NT2/D1 (cell line): ENCODE measurements at places on chromosomes 1 and 21.

DNA sequence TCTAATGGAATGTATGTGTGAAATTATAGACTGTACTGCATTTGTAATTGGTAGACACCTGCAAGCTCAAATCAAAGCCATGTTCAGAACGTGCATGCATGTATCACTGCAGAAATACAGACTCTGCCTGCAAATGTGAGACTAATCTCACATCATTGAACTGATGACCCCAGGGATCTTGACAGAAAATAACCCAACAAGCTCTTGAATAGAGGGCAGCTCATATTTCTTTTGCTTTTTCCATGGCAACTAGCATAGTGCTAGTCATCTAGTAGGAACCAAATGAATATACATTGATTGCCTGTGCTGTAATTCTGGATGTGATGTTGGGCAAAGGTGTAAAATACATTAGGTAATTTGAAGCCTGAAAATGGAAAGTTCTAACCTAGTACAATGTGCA is 62.4 kb downstream of the PTPRC start:
- DNase-seq: no peak

DNA sequence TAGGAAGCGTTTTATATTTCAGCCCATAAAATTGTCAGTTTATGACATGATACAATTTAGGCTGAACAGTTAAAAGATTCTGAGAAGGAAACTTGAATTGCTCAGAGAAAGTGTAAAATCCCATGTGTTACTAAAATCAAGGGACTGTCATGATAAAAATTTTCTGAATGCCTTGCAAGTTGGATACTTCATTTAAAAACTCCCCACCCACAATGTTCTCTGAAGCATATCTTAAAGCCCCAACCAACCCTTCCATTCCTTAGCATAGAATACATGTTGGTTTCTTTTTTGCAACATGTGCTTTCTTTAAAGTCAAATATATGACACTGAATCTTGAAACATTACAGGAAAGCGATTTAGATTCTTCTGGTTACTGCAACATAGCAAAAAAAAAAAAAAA is 97.4 kb downstream of the MRPL39 start:
- no peak for DNase-seq

- DNase-seq: no peak
Measured at GRCh38 chr1:63821091-63822005, 47.5 kb downstream of the ROR1 start.

GRCh38 chr1:58966103-58966916 is 182.5 kb upstream of the JUN start:
- DNase-seq: no peak

GRCh38 chr1:159011751-159012150 is 2.0 kb downstream of the IFI16 start:
- DNase-seq: no peak

GRCh38 chr1:65011983-65012382 is 45.6 kb upstream of the JAK1 start:
- no peak for DNase-seq

DNA sequence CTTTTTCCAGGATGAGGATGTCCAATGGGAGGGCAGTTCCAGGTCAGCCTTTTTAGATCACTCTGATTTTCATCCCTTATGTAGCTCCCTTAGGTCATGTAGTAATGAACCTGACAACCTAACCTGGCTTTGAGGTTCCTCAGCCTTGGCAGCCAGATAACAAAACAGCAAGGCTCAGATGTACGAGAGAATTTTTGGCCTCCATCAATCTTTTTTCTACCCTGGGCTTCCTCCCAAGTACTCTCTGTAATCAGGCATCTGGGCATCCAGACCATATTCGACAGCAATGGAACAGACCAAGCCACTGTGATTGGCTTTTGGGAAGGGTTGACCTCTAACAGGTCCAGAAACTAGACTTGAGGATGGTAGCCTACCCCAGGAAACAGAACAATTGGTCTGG is 38.6 kb downstream of the KCNH1 start:
- no peak for DNase-seq

- no peak for DNase-seq
Measured at GRCh38 chr1:43769350-43769908, 62.1 kb downstream of the ST3GAL3 start.

- no peak for DNase-seq
Measured at GRCh38 chr1:105073660-105074059, 1324.0 kb downstream of the AMY1C start.

- DNase-seq: no peak
Measured at GRCh38 chr1:1089731-1090423, 15.8 kb upstream of the RNF223 start.

DNA sequence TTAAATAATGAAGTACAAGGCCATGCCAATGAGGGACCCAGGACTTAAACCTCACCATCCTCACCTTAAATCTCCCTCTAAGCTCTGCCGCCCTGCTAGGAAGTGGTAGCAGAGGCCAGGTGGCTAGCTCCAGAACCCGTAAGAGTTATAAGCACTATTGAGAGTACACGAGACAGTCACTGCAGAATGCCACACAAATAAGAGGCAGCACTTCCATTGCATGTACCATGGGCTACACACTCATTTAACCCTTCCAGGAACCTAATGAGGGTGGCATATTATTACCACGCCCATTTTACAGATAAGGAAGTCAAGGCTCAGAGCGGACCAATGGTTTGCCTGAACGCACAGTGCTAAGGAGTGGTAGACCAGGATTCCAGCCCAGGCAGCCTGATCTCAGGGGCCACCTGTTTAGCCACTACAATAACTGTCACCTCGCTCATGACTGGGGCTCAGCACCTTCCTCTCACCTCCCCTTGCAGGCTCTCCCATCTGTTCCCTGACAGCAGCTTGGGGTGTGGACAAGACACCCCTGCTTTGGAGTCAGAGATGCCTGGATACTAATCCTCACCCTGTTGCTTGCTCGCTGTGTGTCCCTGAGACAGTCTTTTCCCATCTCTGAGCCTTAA is 54.8 kb upstream of the ID3 start:
- no peak for DNase-seq

GRCh38 chr1:19274636-19275035 is 13.9 kb downstream of the AKR7A3 start:
- no peak for DNase-seq

GRCh38 chr21:44485796-44486195 is 30.5 kb downstream of the LRRC3 start:
- no peak for DNase-seq

GRCh38 chr1:208431721-208432120 is 187.5 kb upstream of the PLXNA2 start:
- no peak for DNase-seq

DNA sequence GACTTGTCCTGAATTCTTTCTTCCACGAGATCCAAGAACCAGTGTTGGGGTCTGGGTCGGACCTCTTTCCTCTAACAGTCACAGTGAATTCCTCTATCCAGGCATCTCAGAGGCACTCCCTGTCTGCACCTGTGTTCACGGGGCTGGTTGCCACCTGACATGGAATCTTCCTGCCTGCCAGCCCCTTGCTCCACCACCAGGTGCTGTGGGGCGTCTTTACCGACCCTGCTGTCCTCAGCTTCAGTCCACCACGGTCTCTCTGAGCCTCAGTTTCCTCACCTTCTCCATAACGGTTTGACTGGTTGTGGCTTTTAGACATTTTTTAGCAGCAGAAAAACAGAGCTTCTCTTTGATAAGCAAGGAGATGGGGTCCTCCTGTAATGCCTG is 62.7 kb downstream of the SDC3 start:
- no peak for DNase-seq

DNA sequence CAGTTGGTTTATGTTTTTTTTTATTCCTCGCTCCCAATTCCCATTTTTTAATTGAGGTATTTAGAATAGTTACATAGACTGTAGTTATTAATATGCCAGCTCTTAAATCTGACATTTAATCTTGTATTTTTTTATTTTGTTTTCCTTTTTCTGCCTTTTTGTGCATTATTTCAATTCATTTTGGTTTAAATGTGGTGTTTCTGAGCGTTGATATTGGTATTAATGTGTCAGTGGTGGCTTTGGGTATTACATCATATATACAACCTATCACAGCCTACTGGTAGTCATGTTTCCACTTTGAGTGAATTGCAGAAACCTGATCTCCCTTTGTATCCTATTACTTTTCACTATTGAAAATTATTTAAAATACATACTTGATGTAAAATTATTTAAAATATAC is 1027.3 kb downstream of the KCNT2 start:
- no peak for DNase-seq

GRCh38 chr1:194281376-194281775 is 1095.0 kb upstream of the B3GALT2 start:
- DNase-seq: no peak

DNA sequence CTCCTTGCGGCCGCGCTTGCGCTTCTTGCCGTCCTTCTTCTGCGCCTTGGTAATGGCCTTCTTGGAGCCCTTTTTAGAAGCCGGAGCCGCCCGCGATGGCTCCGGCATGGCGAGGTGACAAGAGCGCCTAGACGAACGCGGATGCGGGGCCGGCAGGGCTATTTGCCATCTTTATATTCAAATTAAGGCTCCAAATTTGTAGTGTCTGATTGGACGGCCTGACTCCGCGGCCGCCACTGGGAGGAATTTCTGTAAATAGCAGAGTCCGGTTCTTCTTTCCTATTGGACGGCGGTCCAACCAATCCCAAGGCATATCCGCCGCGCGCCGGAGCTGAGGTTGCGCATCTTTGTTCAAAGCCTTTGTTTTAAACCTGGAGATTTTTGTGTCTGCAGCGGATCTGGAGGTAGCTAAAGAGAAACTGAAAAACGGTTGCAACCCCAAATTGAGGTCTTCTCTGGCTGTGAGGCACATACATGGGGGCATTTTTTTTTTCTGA is 22.6 kb upstream of the RNF187 start:
- DNase-seq: no peak

- no peak for DNase-seq
Measured at GRCh38 chr1:167486090-167486824, 32.1 kb downstream of the CD247 start.

- no peak for DNase-seq
Measured at GRCh38 chr1:192061556-192061955, 96.7 kb upstream of the RGS18 start.

DNA sequence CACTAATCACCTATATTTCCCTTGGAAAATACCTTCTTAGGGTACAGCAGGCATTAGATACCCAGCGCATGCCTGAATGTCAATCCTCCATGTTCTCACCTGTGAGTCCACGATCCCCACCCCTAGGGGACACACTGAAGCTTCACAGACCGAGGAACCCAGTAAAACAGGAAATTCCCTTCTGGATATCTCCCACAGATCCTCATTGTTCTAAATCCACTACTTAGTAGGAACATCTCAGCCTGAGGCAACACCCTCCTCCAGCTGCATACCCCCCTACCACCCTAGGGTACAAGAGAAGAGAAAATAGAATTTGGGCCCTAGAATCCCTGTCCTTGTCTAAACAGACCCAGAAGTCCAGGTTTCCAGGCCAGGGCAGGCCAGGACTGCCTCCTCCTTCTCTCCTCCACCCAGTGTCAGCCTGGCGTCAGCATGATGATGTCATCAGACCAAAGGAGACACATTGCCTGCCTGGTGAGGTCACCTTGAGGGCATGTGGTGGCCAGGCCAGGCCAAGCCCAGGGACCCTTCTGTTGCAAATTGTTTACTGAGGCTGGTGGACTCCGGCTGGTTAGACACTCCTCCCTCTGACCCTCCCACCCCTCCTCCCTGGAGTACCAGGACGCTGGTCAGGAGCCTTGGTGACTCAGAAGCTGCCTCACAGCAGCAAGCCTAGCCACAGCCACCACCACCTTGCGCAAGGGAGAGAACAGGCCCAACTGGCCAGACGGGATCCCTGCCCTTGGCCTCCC is 6.2 kb downstream of the NECTIN4 start:
- no peak for DNase-seq

DNA sequence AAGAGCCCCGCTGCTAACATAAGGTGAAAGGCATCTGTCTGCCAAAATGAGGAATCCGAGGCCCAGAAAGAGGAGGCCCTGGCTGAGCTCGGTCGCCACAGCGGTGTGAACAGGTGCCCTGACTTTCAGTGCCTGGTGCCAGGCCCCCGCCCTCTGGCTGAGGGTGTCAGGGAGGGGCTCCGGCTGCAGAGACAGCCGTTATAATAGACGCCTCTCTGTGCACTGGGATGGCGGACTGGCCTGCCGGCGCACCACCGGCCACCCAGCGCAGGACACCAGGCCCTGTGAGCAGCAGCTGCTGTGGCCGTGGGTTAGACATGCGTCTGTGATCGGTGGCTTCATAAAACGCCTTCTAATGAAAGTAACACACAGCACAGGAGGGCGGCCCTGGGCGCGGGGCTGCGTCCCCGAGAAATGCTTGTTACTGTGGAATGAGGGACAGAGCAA is 51.4 kb upstream of the ACTRT2 start:
- no peak for DNase-seq

GRCh38 chr1:39406533-39407450 is 84.6 kb upstream of the BMP8A start:
- no peak for DNase-seq

- peak; percentile 48 for DNase-seq
Measured at GRCh38 chr1:21764615-21765423, 18.1 kb downstream of the USP48 start.

DNA sequence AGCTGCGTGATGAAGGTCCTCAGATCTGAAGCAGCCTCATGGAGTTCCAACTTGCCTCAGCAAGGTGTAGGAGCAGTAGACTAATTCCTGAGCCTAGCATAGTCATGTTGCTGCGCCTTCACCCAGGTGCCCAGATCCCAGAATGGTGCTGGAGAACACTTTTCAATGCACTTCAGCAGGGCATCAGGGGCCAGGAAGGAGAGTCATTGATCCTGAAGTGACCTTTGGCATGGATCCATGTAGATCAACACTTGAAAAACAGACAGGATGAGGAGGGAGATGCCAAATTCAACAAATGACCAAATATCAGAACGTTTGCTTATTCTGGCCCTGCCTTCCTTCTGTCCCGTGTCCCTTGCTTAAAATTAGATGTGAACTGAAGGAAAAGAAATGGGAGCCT is 91.9 kb downstream of the LEPR start:
- no peak for DNase-seq

- no peak for DNase-seq
Measured at GRCh38 chr21:25826652-25827051, 91.9 kb downstream of the GABPA start.

DNA sequence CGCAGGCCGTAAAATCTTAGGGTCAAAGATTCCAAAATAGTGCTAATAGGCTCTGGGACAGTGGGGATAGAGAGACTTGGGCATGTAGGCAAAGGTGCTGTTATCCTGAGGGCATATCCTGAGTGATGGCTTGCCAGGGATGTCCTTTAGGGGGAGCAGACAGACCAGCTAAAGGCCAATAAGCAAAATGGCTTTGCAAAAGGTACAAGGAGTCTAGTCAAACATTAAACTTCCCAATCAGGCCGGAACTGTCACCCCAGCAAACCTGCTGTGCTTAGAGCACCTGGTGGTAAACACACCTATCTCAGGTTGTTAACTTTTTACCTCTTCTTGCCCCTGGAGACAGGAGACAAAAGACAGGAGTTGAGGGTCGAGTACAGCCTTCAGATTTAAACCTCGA is 49.1 kb downstream of the TRABD2B start:
- peak; percentile 28 for DNase-seq

DNA sequence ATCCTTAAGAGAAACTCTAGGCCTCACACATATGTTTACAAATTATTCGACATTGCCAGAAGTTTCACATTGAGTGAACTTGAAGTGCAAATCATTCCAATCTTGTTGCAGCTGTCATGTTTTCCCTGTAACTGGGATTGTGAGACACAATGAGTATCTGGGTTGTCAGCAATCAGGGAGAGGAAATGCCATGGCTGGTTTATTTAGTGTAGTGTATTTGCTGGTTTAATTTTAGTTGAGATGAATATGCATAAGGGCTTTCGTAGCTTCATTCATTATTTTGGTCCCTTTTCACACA is 54.2 kb upstream of the USP1 start:
- no peak for DNase-seq
